ENCODE measurements at places on chromosomes 16 and 17. TPM values are rescaled to one million over a fixed set of nuclear protein-coding genes. Genes with fewer than 3 reads are reported as not detected.

The CCL5 gene
- 33.1 TPM for total RNA-seq

The CISD3 gene
- 58.6 TPM for total RNA-seq

The KRT39 gene
- total RNA-seq = not detected

The DNAAF8 gene
- total RNA-seq = 0.16 TPM

The OGFOD3 gene
- 22.3 TPM for total RNA-seq

The ZG16 gene
- total RNA-seq = not detected

The TLCD1 gene
- total RNA-seq = 8.7 TPM

The DNAI2 gene
- total RNA-seq = 0.14 TPM

The EVPLL gene
- total RNA-seq = 0.37 TPM

The NOS2 gene
- 0.09 TPM for total RNA-seq

The KRT27 gene
- not detected for total RNA-seq

The ALOX12B gene
- total RNA-seq = 3.3 TPM

The AIPL1 gene
- not detected for total RNA-seq

The TMC5 gene
- not detected for total RNA-seq

The RRN3 gene
- total RNA-seq = 36.1 TPM

The C16orf90 gene
- not detected for total RNA-seq

The BAIAP3 gene
- 0.57 TPM for total RNA-seq

The TNFSF12 gene
- total RNA-seq = 10.9 TPM

The RNF222 gene
- total RNA-seq = not detected
